Amniotic stem cell (primary cell): ENCODE measurements at places on chromosomes 2 and 18.

DNA sequence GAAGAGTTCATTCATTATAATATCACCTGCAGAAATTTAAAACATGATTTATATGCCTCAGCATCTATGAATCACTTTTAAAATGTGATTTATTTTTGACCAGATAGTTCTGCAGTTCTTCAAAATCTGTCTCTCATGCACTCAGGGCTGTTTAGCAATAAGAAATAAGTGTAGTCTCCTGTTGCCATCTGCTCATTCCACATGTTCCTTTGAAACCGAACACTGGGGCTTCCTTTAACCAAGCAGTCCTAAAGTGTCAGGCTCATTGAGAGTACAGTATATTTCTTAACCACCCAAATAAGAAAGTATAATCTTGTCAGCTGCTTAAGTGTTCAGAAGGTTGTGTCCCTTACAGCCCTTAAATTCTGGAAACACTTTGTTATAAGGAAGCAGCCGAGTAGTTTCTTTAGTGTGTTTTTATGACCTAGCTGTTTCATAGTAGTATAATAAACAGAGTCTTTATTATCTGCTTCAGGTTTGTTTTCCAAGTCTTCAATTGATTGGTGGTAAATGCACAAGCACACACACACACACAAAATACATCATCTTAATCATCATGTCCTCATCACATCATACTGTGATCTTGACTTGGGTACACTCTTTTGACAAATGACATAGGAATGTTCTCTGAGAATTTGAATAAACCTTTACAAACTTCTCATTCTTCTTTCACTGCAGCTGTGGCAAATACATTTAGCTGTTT lies 10.4 kb downstream of the WDR7 start:
- DNase-seq: no peak

GRCh38 chr2:179082697-179083096 lies 32.8 kb upstream of the CCDC141 start:
- DNase-seq: no peak

- DNase-seq: no peak
Observed at GRCh38 chr2:169999054-169999453, 171.8 kb downstream of the UBR3 start.

DNA sequence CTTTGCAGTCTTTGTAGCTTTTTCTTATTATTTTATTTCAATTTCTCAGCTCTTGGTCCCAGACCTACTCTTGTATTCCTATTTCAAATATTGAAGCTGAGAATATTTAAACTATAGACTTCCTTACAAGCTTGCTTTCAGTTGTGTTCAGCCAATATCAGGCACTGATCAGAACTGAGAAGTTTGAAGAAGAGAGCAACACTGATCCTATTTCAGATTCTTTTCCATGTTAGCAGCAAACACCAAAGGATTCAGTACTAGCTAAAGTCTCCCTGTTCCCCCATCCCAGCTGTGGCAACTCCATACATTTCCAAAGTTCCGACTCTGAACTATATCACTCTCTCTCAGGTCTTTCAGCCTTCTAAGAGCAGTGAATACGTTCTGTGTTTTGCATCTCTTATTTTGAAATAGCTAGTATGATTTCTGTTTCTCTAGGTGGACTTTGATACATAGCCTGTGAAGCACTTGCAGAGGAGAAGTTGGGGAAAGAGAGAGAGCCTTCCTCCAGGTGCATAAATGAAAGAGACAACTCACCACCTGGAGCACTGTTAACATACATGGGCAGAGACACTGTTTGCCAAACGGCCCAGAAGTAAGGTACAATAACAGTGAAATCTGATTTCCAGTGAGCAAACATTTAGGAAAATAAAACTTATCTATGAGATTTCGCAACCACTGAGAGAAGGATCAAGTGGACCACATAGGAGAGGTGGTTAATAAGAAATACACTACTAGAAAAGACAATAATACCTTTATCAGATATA lies 135.0 kb upstream of the ZNF804A start:
- no peak for DNase-seq

GRCh38 chr2:240429872-240430491 lies 5.5 kb upstream of the GPC1 start:
- DNase-seq: no peak

- no peak for DNase-seq
Observed at GRCh38 chr18:5463831-5464230, 80.0 kb downstream of the EPB41L3 start.

- no peak for DNase-seq
Observed at GRCh38 chr18:3689986-3690763, 240.2 kb downstream of the TGIF1 start.

GRCh38 chr18:11857177-11857887 lies 6.1 kb downstream of the CHMP1B start:
- DNase-seq: peak; percentile 92

GRCh38 chr18:35508746-35509338 lies 11.1 kb upstream of the INO80C start:
- no peak for DNase-seq

- no peak for DNase-seq
Observed at GRCh38 chr2:43332653-43333052, 106.2 kb upstream of the ZFP36L2 start.

DNA sequence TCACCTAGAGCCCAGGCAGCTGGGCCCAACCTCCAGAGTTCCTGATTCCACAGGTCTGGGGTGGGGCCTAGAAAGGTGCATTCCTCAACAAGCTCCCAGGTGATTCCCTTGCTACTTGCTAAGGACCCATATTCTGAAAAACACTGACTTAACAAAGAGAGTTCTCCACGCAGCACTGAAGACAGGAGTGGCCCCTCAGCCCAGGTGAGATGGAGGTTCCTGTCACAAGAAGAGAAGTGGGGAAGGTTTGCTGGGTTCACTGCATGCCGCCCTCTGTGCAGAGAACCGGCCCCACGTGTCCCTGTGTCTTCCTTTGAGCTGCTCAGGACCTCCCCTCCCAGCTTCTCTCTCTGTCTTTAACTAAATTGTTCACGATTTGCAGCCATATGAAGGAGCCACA lies 201.4 kb upstream of the DDX18 start:
- DNase-seq: no peak

DNA sequence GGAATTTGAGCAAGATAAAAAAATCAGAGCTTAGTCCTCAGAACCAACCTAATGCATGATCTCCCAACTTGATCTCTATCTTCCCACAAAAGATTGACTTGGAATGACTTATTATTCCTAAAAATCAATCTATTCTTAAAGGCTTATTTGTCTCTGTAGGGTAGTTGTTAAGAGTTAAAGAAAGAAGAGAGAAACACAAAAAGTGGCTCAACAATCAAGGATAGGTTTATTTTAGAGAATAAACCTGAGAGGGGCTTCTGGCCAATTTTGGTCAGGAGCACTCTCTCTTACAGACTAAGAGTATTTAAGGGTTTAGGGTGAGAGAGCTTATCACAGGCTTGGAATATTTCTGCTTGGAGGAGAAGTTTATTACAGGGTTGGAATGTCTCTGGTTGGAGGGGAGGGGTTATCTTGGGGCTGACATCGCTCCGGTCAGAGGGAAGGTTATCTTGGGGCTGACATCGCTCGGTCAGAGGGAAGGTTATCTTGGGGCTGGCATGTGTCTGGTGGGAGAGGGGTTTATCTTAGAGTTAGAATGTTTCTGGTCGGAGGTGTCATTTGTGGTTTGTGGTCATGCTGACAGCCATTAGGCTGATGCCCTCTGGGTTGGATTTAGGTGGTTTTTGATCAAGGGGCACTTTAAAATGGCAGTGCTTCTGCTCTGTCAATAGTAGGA lies 2.4 kb upstream of the MFF start:
- DNase-seq: no peak

DNA sequence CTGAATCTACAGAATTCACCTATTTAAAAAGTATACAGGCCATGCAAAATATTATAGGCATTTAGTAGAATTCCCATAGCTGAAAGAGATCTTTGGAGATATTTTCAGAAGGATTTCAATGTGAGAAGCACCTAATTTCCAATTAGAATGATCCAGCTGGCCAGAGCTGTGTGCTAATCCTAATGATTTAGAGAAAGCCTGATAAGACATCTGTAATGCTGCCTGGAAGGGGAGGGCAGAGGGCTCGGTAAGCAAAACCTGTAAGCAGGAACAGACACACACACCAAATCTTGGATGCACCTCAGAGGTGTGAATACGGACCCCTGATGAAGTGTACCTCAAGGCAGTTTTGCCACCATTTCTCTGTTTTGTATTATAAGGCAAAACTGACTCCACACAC lies 14.0 kb downstream of the SERTAD2 start:
- DNase-seq: no peak

DNA sequence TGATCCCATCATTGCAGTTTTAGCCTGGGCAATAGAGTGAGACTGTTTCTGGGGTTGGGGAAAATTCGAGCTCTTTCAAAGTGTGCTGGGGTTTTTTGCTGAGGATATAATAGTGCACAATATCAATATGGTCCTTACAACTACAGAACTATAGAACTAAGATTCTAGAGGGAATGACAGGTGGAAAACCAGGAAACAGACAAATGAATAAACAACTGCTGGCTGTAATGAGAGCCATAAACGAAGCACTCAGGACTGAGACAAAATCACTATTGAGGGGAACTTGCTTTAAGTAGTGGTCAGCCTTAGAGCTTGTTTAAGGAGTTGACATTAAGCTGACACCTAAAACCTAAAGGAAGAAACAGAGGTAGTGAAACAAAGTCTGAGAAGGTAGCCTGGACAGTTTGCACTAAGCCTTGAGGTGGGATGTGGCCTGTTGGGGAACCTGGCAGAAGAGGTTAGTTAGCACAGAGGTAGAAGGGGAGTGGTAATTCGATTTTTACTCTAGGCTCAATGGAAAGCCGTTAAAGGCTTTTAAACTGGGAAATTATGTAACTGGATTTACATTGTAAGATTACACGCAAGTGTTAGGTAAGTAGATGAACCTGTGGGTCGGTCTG lies 33.8 kb downstream of the LCLAT1 start:
- no peak for DNase-seq

- no peak for DNase-seq
Observed at GRCh38 chr18:73653827-73654226, 493.8 kb downstream of the FBXO15 start.

- no peak for DNase-seq
Observed at GRCh38 chr2:140643761-140644187, 1487.0 kb downstream of the LRP1B start.

DNA sequence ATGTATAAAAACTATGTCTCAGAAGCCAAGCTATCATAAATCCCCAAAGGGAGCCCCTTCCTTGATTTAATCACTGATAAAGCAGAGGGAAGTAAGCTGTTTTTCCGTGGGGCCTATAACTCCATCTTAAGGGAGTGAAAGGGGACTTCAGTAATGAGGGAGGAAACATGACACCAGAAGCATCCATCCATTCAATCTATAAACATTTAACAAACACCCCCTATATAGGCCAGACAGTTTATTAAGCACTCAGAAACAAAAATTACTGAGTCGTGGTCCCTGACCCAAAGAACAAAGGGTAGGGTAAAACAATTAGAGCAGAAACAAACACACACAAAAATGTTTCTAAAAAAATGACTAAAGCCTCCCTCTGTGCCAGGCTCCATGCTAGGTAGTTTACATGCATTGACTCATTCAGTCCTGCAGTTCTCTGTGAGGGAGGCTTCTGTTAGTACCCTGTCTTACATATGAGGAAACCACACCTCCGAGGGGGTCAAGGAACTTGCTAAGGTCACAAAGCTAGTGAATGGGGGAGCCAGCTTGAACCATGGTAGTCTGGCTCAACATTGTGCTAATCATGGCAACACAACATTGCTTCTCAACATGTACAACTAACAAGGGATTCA lies 472.1 kb downstream of the CDH2 start:
- DNase-seq: no peak

- no peak for DNase-seq
Observed at GRCh38 chr2:182173944-182174622, 188.4 kb downstream of the PPP1R1C start.

- DNase-seq: no peak
Observed at GRCh38 chr2:127558911-127559310, 23.4 kb downstream of the MYO7B start.
